ENCODE measurements at places on chromosomes 7 and 10.

GRCh38 chr7:22082886-22083703 is 137.4 kb upstream of the CDCA7L start:
- DNase-seq = peak; percentile 93

DNA sequence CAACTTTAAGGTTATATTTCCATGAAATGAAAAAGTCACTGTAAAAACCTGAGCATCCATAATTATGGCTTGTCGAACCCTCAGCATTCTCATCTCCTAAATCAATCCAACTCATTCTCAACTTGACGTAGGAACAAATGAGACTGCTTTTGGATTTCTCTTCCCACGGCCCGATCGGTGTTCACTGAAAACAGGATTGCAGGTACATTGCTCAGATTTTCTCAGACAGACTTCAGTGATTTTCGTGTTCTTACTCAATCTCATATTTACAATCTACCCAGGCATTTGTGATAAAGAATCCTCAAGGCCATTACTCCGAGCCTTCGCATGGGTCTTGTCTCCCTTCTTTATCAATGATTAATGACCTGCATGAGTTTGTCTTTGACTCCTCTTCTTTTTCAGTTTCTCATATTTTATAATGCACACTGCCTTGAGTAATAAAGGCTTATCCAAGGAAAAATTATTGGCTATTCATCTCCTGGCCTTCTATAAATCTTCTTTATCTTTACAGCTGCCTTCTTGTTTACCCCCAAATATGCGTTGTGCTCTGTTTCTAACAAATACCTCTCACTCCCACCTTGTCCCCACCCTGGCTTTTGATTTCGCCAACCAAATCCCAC is 90.4 kb upstream of the MYO3A start:
- no peak for DNase-seq

GRCh38 chr7:84387595-84387994 is 193.0 kb upstream of the SEMA3A start:
- no peak for DNase-seq

DNA sequence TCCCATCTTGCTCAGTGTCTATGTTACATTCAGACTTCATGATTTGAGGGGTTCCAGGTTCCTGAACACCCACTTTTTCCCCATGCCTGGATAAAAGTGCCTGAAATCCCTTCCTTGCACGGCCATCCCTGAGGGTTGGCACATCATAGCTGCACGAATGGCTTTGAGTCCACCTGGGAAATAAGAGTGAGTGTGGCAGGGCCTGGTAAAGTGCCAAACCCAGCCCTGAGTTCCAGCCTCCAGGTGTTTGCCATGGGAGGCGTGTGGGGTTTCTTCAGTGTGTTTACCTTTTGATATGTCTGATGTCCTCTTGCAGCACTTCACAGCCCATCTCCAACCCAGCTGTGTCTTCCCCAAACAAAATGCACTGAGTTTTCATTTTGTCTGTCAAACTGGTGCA is 145.7 kb downstream of the PAXIP1 start:
- no peak for DNase-seq

GRCh38 chr7:69078997-69079769 is 519.1 kb upstream of the AUTS2 start:
- DNase-seq = no peak

DNA sequence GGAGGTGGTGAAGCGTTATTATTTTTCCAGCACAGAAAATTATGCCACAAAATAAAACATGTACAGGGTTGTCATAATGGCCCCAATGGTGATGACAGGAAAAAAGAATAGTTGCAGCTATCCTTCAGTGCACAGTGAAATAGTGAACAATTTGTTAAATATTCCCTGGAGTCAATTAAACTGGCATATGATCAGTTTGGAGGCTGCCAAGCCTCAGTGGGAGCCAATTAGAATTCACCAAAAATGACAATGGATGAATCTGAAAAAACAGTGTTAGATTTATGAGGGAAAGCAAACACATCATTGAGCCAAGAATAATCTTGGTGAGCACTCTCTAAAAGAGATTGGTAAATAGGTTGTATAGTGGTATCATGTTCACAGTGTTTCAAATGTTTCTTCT is 146.3 kb downstream of the OTUD1 start:
- DNase-seq = no peak

DNA sequence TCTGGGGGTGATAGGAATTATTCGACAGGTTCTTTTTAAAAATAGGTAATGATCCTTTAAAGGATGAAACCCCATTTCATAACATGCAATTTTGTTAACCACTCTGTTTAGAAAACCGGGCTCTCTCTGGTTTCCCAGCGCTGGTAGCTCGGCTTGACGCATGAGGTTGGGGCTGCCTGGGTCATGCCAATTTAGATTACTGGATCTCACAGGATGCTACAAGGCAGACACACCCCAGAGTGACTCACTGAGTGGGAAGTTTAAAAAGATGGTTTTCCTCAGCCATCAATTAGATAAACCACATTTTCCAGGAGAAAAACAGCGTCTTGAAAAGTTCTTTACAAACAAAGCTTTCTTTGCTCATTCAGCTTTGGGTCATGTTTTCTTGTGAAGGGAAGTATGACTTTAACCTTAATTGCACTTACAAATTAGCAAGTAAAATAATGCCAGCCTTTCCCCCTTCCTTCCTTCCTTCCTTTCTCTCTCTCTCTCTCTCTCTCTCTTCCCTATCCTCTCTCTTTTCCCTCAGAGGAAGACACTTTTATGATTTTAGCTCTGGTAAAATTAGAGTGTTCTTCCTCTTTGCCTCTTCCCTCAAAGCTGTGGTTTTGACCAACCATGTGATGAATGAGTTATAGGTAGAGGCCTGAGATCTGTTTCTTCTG is 99.8 kb downstream of the EPDR1 start:
- no peak for DNase-seq

DNA sequence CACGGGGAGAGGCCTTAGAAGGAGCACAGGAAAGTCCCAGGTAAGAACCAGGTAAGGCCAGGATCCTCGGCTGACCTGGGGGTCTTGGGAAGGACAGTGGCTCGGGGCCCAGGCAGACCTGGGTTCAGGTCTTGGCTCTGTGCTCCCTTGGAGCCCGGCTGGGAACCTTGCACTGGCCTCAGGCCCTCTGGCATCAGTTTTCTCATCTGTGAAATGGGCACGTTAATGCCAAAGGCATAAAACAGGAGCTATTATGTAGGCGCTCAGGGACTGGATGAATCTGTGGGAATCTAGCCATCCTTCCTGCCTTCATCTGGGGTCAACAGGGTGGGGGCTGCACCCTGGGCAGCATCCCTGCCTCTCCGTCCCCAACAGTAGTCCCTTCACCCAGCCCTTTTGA is 8.3 kb upstream of the SLC29A4 start:
- no peak for DNase-seq

DNA sequence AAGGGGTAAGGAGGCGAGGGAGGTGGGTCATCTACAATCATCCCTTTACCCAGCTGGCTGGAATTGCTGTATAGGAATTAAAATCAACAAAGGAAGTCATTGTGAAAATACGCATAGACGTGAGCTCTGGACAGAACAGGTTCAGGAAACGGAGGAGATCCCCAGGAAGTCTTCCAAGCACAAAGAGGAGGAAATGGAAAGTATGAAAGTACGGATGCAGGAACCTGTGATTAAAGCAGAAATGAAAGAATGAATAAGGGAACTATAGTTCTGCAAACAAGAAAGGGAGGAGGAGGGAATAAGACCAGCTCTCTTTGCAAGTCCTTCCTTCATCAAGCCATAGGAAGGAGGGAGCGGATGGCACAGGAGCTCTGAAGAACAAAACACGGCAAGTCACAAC is 61.8 kb downstream of the PYROXD2 start:
- DNase-seq = no peak

- no peak for DNase-seq
These were observed 86.1 kb upstream of the NPY start for GRCh38 chr7:24197852-24198251.

- no peak for DNase-seq
These were observed 17.0 kb upstream of the CASD1 start for GRCh38 chr7:94492601-94493000.

GRCh38 chr10:7027237-7027912 is 383.5 kb downstream of the SFMBT2 start:
- no peak for DNase-seq

Data from iPS-NIHi11 (cell line).